ENCODE measurements at places on chromosomes 12 and 14.

DNA sequence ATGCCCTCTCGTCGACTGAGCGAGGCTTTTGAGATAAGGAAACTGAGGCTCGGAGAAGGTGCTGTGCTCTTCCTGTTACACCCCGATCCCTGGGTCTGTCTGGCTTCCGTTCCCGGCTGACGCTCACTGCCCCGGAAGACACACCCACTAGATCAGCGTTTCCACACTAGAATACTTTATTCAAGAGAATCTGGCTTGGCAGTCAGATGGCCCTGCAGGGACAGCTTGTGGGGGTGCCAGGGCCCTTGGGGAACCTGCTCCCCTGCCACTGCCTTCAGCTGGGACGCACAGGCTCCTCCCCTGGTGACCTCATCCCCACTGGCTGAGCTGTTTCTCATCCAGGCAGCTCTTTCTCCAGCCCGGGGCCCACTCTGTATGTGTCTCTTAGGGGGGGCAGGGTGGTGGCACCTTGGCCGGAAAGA is 13.7 kb downstream of the PGF start:
- DNase-seq = peak; percentile 8

- no peak for DNase-seq
These were observed 59.5 kb downstream of the TMEM116 start for GRCh38 chr12:111953455-111953854.

- no peak for DNase-seq
These were observed 4.7 kb downstream of the BMAL2 start for GRCh38 chr12:27337376-27337775.

GRCh38 chr12:26037615-26038220 is 79.2 kb downstream of the RASSF8 start:
- no peak for DNase-seq

- DNase-seq = no peak
These were observed 4.0 kb upstream of the RNASE10 start for GRCh38 chr14:20501346-20501745.

DNA sequence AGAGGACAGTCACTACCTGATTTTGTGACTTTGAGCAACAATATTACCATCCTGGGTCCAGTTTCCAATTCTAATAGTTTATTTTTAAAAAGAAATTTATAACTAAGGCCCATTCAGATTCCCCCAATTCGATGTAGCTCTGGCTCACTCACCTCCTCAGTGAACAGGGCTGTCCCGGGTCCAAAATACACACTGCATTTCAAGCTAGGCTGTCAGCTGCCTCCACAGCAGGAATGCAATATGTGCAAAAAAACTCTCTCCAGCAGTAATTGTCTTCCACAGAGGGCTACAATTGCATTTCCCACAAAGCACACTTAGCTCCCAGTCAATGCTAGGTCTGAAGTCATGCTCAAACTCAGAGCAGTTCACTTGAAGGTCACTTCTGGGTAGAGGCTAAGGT is 39.3 kb upstream of the ZNF641 start:
- no peak for DNase-seq

DNA sequence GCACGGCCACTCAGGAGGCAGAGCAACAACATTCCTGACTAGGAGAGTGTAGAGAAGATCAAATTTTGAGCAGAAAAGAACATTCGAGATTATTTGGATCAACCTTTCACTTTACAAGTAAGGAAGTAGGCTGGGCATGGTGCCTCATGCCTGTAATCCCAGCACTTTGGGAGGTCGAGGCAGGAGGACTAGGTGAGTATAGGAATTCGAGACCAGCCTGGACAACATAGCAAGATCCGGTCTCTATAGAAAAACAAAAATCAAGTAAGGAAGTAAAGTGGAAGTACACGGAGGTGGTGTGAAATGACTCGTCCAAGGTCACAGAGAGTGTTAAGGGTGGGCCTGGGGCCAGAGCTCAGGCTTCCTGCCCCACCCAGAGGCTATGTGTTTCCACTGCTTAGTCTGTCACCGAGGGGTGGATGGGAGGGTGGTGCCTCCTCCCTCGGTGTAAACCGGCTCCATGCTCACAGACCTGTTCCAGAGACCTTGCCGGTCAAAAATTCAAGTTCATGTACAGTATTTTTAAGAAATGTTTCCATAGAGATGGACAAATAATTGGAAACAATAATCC is 51.9 kb downstream of the MAP1LC3B2 start:
- DNase-seq = no peak

GRCh38 chr12:75390156-75390898 is 562 bp upstream of the GLIPR1L2 start:
- no peak for DNase-seq

- DNase-seq = no peak
These were observed 34.4 kb upstream of the CCNT1 start for GRCh38 chr12:48750769-48751356.

DNA sequence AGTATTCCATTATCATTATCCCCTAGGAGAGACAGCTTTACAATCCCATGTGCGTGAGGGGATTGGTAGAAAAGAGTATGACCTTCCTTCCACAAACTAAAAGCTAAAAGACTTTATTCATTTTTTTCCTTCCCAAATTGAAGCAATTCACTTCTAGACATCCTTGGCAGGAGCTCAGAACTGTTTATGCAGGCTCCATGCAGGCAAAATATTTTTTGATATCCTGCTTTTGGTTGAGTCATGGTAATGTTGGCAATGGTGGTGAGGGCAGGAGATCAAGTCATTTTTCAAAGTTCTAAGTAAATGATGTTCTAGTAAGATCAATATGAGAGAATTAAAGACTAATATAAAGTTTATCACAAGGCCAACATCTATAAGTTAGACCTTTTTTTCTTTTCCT is 1.3 kb upstream of the PLEKHG7 start:
- DNase-seq = no peak

GRCh38 chr12:104681012-104681690 is 224.4 kb downstream of the CHST11 start:
- no peak for DNase-seq

GRCh38 chr14:69105326-69105725 is 47.6 kb downstream of the DCAF5 start:
- DNase-seq = no peak

DNA sequence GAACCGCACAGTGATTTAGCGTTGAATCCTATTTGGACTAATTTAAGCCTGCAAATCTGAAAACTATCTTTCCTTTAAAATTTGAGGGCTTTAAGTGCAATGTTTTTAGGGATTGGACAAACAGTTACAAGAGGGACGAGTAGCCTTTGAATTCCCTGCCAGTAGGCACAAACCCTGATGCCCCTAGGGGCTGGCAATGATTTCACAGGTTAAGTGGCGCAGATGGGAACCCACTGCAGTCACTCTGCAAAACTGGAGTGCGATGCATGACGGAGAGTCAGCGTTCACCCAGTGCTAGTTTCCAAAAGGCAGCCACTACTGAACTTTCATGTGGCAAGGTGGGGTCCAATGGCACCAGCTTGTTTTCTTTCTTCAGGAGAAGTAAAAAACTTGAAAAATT is 99.4 kb upstream of the FRMD6 start:
- DNase-seq = no peak

DNA sequence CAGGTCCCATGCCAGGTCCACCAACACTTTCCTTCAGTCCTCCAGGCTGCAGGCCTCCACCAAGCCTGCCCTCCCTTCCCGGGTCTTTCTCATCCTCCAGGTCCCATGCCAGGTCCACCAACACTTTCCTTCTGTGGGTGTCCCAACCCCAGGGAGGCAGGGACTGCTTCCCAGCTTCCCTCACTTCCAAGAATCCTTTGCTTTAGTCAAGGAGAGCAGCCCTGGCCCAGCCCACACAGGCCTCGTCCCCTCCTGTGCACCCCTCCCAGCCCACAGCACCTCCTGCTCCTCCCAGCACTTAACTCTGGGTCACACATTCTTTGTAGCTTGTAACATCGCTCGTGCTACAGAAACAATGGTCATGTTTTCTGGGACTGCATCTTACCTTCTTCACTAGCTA is 72.9 kb downstream of the TESC start:
- DNase-seq = no peak

DNA sequence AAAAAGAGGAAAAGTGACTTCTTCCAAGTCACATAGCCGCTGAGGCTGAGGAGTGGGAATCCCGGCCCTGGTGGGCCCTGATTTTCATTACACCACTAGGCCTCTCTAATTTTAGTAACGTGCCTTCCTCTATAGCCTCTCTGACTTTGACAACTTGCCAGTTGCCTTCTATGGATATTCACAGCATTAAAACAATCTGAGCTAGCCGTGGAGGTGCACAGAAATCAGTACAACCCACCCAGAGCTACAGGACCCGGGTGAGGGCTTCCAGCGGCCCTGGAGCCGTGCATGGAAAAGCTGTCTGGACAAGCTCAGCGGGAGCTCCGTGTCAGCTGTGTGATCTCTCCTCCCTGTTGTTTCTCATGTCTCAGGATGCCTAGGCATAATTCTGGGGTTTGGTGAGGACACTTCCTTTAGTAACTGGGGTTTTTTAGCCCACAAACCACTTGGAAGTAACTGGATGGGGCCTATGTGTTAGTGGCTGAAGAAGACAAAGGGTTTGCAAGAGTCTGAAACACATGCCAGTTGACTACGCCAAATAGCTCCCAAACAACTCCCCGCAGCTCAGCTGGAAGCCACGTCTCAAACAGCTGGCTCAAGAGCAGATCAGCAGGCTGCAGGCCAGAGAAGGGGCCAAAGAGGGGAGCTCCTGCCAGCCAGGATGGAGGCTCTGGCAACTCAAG is 53.0 kb downstream of the SSH1 start:
- DNase-seq = no peak

DNA sequence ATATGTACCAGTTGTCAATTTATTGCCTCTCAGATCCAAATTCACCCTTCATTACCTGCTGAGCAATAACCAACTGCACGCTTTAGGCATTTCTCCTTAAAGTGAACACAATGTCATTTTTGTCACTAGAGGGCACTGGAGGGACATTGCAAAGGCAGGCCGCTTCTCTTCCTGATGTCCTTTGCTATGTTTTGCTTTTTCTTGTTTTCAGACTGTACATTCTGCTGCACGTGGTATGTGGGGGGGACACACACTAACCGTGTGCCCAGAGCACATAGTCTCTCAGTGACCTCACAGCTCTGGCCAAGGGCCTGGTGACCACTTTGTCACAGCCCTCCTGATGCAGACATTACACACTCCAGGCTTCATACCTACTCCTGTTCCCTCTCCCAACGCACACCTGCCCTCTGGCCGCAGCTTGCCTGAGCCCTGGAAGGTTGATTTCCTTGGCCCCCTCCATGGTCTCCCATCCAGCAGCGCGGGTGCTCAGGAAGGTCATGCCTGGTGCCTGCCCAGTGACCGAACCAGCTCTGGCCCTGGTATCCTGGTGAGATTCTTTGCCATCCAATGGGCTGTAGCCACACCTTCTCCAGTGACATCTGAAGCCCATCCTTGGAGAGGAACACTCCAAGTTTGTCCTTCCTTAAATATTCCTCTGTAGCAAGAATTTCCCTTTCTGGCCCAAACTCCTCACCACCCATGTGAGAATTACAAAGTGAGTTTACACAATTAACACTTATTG is 39.9 kb downstream of the MYO1H start:
- no peak for DNase-seq

DNA sequence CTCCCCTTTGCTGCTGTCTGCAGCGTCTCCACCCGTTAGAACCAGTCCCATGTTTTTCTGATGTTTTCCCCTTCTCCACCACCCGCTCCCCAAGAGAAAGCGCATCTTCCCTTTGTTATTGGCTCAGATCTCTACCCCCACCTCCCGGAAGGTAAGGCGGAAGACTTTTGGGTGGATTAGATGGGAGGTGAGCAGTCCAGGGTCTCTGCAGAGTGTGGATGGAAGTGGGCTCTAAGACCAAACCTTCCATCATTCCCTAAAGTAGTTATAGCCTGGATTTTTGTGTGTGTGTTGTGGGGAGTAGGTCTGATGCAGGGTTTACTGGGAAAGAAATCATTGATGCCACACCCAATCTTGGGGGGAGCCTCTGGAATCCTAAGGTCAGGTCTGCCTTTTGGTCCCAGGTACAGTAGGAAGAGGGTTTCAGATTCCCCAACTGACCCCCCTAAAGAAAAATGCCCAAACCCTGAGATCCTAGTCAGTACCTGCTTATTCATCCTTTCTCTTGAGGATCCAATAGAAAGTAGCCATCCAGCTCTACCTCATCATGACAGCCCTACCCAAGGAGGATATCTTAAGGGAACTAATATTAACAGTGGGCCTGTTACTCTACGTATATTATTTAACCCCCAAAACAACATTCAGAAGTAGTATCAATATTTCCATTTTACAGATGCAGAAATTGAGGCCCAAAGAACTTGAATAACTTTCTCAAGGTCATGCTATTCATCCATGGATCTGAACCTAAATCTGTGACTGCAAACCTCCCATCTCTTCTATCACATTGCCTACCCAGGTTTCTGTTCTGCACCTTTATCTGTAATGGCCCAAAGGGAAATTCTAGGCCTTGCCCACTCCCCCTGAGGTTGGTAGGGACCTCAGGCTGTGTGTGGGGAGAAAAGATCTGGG is 1.1 kb downstream of the KIF5A start:
- no peak for DNase-seq

- peak; percentile 77 for DNase-seq
These were observed 11.1 kb upstream of the NINJ2 start for GRCh38 chr12:674272-674781.

DNA sequence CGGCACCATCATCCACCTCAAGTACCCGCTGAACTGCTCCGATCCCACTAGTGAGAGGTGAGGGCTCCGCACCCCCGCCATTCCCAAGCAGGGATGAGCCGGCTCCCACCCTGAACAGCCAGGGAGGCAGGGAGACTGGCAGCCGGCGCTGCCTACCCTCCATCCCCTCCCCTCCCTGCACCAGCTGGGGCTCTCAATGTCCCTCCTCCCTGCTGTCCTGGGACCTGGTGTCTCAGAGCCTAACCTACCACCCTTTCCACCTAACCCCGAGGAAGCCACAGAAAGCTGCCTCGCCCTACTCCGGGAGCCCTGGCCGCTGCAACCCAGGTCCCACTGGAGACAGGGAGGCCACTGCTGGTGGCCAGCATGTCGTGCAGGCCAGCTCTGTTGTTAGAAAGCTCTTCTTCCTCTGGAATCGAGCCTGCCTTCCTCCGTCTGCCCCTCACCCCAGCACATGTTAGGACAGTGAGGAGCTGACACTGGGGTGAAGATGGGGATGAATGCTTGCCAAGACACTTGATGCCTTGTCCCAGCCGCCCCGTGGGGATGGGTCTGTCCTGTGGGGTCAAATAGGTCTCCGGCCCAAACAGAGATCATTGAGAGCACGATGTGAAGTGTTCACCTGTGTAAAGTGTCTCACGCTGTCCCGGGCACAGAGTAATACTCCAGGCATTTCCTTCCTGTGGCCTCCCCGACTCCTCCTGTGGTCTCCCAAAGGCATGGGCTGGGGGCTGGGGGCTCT is 1.1 kb downstream of the PTPN6 start:
- no peak for DNase-seq

DNA sequence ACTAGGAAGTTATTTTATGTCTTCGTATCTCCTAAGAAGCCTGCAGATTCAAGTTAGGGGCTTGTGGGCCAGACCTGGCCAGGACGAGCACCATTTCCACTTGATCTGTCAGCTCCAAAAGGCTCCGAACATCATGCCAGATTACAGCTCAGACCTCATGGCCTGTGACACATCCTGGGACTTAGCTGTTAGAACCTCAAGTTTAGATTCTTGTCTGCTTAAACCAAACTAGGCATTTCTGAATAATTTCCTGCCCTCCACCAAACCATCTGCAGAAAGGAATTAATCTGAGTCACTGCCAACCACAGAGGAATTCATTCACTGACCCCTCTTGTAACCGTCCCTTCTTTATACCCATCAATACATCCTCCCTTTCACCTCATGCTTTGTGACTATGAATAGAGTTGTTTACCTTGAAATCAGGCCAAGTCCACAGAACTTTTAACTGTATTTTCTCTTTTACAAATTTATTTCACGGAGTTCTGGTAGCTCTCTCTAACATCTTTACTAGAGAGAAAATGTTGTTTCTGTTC is 120.3 kb downstream of the FBXL14 start:
- DNase-seq = no peak

Data from T-helper 22 cell (primary cell).